ENCODE measurements at places on chromosomes 3 and 15. TPM values are rescaled to one million over a fixed set of nuclear protein-coding genes. Genes with fewer than 3 reads are reported as not detected.

- H3K27ac ChIP-seq, result no peak overlapping the region
- H3K4me3 ChIP-seq, result no peak overlapping the region
- peaks cover 16% of the 10 kb centered on the region for H3K36me3 ChIP-seq
- DNase-seq, result no peak
- H3K4me1 ChIP-seq, result peaks cover 47% of the 10 kb centered on the region
Observed at GRCh38 chr3:183259621-183260020, 6.6 kb downstream of the B3GNT5 start.

TLR9 gene
- 1.2 TPM for total RNA-seq

FAM174B gene
- total RNA-seq, result 9.9 TPM

GOLGA8N gene
- total RNA-seq, result 4.4 TPM

- no peaks in the 10 kb centered on the region for H3K36me3 ChIP-seq
- no peak overlapping the region for H3K27ac ChIP-seq
- H3K4me1 ChIP-seq, result peaks cover 4% of the 10 kb centered on the region
Observed at GRCh38 chr15:68572921-68573320, 5.9 kb upstream of the CORO2B start.

- no peaks in the 10 kb centered on the region for H3K36me3 ChIP-seq
- H3K4me1 ChIP-seq, result no peaks in the 10 kb centered on the region
- no peak for DNase-seq
- no peak overlapping the region for H3K4me3 ChIP-seq
- peaks cover 8% of the 10 kb centered on the region for H3K27me3 ChIP-seq
- no peak overlapping the region for H3K27ac ChIP-seq
Observed at GRCh38 chr3:70065696-70066253, 66.2 kb downstream of the SAMMSON start.

DNA sequence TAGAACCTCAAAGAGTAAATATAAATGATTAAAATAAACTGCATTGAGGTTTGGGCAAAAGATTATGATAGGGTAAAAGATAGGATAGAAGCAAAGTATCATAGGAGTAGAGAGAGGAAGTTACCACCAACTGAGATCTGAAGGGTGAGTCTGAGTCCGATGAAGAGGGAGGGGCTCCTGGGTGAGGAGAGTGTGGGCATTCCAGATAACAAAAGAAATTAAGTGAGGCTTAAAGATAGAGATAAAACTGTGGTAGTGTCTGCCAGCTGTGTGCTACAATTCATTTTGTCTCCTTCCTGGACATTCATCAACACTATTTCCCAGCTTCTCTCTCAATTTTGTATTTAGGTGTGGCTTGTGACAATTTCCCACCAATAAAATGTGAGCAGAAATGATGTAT is 343.0 kb upstream of the PLSCR5 start:
- H3K27me3 ChIP-seq, result no peaks in the 10 kb centered on the region
- H3K36me3 ChIP-seq, result no peaks in the 10 kb centered on the region
- H3K4me3 ChIP-seq, result no peak overlapping the region
- H3K27ac ChIP-seq, result no peak overlapping the region

NOX5 gene
- total RNA-seq, result not detected

- no peak overlapping the region for H3K4me3 ChIP-seq
- H3K27ac ChIP-seq, result no peak overlapping the region
- H3K27me3 ChIP-seq, result no peaks in the 10 kb centered on the region
Observed at GRCh38 chr3:43035801-43036365, 56.8 kb downstream of the GASK1A start.

DNA sequence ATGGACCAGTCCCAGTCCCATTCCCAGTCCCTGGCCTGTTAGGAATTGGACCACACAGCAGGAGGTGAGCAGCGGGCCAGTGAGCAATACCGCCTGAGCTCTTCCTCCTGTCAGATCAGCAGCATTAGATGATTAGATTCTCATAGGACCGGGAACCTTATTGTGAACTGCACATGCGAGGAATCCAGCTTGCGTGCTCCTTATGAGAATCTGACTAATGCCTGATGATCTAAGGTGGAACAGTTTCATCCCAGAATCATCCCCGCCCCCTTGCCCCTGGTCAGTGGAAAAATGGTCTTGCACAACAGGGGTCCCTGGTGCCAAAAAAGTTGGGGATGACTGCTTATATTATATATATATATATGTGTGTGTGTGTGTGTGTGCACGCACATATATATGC is 63.1 kb downstream of the IFT57 start:
- H3K36me3 ChIP-seq, result no peaks in the 10 kb centered on the region
- no peak for DNase-seq
- H3K4me3 ChIP-seq, result no peak overlapping the region

GRCh38 chr3:42827023-42827422 is 17.8 kb downstream of the ACKR2 start:
- peaks cover 12% of the 10 kb centered on the region for H3K27me3 ChIP-seq
- peaks cover 7% of the 10 kb centered on the region for H3K4me1 ChIP-seq
- no peak for DNase-seq
- H3K4me3 ChIP-seq, result no peak overlapping the region

- no peaks in the 10 kb centered on the region for H3K36me3 ChIP-seq
- H3K27ac ChIP-seq, result no peak overlapping the region
- no peak for DNase-seq
- no peaks in the 10 kb centered on the region for H3K27me3 ChIP-seq
Observed at GRCh38 chr3:141087076-141087777, 36.1 kb downstream of the SPSB4 start.

IGSF11 gene
- total RNA-seq, result 0.19 TPM

DNA sequence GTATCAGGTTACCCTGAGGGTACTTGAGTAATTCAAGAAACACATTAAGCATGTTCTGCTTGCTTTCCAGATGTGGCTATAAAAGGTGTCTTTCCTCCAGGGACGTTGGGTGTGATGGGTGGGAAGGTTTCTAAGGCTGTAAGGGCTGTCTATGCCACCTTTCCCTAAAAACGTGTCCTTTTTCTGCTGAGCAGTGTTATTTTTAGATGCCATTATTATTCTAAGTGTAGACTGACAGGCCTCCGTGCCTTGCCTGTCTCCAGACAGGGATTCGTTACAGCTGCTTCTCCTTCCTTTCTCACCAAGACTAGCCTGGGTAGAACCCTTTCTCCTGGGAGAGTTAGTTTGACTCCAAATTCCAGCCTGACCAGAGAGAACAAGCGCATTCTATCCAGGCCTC is 26.8 kb upstream of the RHO start:
- no peaks in the 10 kb centered on the region for H3K36me3 ChIP-seq
- no peak overlapping the region for H3K27ac ChIP-seq
- no peaks in the 10 kb centered on the region for H3K27me3 ChIP-seq
- DNase-seq, result no peak
- H3K4me1 ChIP-seq, result no peaks in the 10 kb centered on the region

DNA sequence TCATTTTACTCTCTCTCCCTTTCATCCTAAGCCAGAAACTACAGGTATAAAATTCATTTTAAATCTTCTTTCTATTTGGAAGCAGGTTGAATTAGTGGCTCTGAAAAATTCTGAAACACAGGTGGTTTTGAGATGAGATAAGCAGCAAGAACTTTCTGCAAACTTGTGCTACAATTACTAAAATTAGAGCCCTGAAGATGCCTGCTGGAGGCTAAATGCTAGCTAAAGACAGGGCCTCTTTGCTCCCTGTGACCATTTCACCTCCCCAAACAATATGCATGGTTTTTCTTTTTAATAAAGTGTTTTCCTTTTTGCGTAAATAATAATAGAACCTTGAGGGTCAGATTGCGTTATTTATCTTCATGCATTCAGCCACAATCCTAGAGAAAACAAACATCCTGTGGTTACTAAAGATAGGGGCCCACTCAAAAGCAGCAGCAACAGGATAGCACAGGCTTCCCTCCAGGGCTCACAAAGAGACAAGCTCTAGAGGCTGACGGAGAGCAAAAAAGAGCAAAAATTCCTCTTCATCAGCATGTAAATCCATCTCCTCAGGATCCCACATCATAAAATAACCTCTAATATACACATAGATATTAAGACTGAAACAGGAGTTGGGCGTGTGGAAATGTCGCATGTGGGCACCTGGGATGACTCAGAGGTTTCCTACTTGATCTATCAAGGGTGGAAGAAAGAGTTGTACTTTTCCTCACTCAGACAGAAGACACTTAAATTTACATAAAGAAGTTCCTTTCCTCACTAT is 26.5 kb upstream of the CP start:
- H3K27ac ChIP-seq, result no peak overlapping the region
- no peaks in the 10 kb centered on the region for H3K36me3 ChIP-seq
- H3K4me1 ChIP-seq, result peaks cover 25% of the 10 kb centered on the region
- no peak overlapping the region for H3K4me3 ChIP-seq

SLCO2A1 gene
- 0.10 TPM for total RNA-seq

- H3K4me1 ChIP-seq, result peaks cover 32% of the 10 kb centered on the region
- H3K27me3 ChIP-seq, result peaks cover 82% of the 10 kb centered on the region
- DNase-seq, result no peak
Observed at GRCh38 chr3:190495354-190495753, 18.5 kb upstream of the IL1RAP start.

GRCh38 chr15:57322602-57323250 is 53.6 kb upstream of the CGNL1 start:
- no peaks in the 10 kb centered on the region for H3K36me3 ChIP-seq
- no peaks in the 10 kb centered on the region for H3K27me3 ChIP-seq
- H3K27ac ChIP-seq, result no peak overlapping the region
- no peak for DNase-seq

PATL2 gene
- 52.9 TPM for total RNA-seq

PLSCR2 gene
- total RNA-seq, result not detected

SH3GL3 gene
- total RNA-seq, result not detected

DNA sequence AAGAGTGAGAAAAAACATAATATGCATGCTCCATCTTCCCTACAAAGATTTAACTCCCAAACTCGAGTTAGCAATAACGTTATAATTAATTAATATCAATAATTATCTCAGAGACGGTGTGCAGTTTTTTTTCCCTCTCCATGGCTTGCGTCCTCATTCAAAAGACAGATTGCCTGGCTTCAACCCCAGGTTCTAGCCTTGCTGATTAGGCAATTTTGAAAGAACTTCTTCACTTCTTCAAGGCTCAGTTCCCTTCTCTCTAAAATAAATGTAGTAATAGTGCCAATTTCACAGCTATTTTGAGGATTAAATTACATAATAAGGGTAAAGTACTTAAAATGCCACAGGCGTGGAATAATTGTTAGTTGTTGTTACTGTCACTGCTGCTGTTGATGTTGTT is 876.1 kb upstream of the GBE1 start:
- H3K27me3 ChIP-seq, result no peaks in the 10 kb centered on the region
- H3K4me1 ChIP-seq, result no peaks in the 10 kb centered on the region
- H3K4me3 ChIP-seq, result no peak overlapping the region
- no peak overlapping the region for H3K27ac ChIP-seq

Data from activated T-cell treated with anti-CD3 and anti-CD28 coated beads, Interleukin-2, amount 50 U/mL, for 72 hours (primary cell).